ENCODE measurements at places on chromosomes 5 and 9. TPM values are rescaled to one million over a fixed set of nuclear protein-coding genes. Genes with fewer than 3 reads are reported as not detected.

The ZNF454 gene
- 1.3 TPM for total RNA-seq

DNA sequence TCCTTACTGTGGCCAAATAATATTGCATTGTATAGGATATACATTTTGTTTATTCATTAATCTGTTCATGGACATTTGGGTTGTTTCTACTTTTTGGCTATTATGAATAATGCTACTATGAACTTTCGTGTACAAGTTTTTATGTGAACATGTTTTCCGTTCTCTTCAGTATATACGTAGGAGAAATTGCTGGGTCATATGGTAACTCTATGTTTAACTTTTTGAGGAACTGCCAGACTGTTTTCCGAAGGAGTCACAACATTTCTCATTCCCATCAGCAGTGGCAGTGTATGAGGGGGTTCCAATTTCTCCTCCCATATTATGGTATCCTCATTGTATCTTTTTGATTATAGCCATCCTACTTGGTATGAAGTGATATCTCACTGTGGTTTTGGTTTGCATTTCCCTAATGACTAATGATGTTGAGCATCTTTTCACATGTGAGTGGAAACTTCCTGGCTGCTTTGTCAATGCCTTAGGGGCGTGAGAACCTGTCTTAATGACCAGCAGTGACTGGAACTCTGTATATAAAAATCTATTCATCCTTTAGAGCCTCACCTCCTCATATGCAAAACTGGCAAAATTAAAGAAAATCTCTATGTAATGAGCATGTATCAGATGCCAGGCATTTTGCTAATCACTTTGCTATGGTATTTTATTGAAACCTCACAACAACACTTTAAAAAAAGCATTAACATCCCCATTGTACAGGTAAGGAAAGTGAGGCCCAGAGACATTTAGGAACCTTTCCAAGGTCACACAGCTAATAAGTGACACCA lies 47.8 kb upstream of the TGFBR1 start:
- DNase-seq: no peak

GRCh38 chr9:136098844-136099243 lies 3.8 kb upstream of the NACC2 start:
- no peak for DNase-seq

DNA sequence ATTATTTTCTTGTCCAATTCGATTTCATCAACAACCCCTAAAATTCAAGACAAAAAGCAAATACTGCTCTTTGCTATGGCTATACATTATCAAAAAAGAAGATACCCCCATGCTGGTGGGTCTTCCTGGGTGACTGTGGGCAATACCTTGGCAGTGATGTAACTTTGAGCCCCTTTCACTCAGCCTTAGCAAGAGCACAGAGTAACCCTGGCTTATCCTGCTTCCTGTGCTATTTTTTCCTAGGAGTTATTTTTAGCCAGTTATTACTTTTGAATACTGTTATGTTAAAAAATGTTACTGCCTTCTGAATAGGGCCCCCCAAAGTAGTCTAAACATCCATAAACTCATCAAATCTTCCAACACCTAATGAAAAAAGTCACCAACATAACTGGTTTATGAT lies 145.6 kb upstream of the TSLP start:
- no peak for DNase-seq

DNA sequence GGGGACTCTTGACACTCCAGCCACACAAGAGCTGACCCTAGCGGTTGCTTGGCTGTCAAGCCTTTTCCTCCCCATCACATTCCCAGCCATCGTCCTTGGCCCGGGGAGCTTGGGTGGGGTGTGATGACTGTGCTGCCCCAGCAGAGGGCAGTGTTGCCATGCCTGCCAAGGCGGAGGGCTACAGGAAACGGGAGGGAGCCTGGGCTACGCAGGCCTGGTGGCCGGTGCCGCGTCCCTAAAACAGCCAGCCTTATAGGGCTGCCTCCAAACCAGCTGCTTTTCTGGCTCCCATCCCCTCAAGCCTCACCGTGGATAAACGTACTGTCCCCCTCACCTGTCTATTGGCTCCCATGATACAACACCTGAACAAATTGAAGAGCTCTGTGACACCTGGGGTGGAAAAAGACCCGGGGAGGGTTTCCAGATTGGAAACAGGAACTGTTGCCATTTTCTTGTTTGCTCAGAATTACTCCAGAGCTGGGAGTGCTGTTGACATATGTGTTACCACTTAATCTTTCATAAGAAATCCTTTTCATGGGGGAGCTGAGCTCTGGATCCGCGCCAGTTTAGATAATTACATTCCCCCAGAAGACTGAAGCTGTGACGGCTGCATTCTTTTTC lies 72.8 kb upstream of the ASTN2 start:
- DNase-seq: peak; percentile 77

DNA sequence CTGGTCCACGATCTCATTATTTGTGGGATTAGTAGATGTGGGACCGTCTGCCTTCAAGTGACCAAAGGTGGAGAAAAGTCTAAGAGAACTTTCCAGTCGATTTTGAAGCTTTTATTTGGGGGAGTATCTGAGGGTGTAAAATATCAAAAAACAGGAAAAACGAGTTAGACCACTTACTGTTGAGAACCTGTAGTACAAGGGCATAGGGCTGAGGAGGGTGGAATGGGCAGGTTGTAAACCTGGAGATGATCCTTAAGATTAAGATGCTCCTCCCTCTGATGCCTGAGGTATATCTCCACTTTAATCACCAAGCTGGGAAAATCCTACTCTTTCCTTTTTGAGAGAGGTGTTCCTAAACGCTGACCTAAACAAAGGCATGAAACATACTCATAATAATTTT lies 32.0 kb upstream of the GTF2H2C start:
- DNase-seq: peak; percentile 24

DNA sequence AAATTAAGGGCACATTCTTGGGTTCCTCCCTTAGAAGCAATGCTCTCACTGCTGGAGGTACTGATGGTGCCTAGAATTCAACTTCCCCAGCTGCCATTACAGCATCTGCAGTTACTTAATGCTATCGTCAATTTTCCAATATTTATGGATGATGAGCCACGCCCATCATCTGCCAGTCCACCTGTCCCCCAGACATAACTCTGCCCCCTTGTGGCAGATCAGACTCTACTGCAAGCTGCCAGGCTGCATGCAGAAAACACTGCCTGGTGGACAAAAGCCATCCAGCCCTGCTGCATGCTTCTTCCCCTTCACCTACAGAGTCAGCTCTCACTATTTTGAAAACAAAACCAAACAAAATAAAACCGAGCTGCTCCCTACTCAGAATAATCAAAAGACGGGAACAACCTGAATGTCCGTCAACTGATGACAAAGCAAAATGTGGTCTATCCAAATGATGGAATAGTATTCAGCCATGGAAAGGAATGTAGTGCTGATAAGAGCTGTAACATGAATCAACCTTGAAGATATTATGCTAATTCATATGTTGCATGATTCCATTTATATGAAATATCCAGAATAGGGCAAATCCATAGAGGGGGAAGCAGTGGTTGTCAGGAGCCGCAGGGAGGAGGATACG lies 66.4 kb downstream of the RETREG1 start:
- DNase-seq: peak; percentile 76

DNA sequence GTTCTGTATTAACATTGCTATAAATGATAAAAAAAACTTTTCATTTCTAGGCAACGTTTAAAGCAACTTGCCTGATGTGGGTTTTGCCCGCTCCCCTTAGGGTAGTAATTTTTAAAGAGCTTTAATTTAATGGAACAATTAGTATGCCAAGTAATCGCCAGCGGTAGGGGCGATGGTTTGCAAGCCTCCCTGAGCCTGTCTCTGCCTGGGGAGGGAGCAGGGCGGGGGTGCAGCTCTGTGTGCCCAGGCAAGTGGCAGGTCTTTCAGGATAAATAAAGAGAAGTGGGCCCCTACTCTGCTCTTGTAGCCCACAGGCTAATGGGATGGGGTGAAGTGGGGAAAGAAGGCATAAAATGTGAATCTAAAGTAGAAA lies 13.8 kb upstream of the TGFBI start:
- no peak for DNase-seq

DNA sequence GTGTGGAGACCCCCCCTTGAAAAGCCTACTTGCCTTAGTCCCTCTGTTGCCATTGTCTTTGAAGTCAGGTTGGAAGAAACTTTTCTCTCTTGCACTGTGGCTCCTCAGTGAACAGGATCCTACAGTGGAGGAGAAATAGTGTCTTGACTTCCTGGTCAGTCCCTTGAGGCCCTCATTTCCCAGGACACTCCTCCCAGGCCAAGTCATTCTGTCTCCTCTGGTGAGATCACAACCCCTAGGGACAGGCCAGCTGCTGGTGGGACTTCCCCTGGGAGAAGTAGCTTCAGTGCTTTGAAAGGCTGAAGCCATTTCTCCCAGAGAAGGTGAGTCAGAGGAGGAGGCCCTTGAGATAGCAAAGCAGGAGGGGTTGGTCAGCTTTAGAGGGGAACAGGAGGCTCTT lies 10.1 kb upstream of the GRIA1 start:
- no peak for DNase-seq

GRCh38 chr9:110180511-110181434 lies 27.2 kb downstream of the C9orf152 start:
- DNase-seq: no peak

- peak; percentile 15 for DNase-seq
These were observed 361.3 kb downstream of the NR2F1-AS1 start for GRCh38 chr5:93219641-93220145.

Data from H7 (cell line).